NCI-H2081 treated with DMSO at 0.1 percent for 48 hours (cell line): ENCODE measurements at places on chromosomes 11 and 22.

- peak; percentile 98 for DNase-seq
Measured at GRCh38 chr11:121722431-121723245, 269.9 kb upstream of the SORL1-AS1 start.

DNA sequence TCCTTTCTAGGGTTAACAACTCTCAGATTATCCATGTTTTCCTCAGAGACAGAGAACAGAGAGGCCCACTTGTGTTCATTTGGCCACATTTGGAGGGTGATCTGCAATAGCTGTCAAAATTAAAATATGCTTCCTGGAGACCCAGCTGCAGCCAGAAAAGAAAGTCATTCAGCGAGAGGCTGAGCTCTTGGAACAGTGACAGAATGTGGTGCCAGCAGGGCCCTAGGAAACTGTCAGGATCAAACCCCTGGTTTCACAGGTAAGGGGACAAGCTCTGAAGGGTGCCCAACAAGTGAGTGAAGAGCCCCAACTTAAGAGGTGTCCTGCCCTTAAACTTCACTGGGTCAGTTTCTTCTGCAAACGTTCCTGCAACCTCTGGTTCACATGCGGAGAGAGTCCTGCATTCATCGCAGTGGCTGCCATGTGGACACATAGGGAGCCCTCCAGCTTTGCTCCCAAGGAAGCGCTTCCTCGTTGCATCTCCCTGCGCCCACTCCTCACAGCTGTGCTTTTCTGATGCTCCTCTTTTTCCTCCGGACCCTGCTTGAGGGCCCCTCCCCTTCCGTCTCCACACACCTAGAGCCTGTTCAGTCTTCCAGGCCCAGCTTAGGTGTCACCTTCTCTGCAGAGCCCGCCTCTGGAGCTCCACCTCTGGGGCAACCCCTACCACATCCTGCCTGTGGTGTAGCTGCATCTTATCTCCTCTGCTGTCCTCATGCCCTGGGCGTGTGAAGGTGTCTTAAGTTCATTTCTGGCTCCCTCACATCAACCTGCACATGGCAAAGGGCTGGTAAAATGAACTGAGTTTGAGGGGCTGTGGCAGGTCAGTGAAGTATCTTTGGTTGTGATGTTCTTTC, 3.9 kb downstream of the UCP3 start:
- no peak for DNase-seq

DNA sequence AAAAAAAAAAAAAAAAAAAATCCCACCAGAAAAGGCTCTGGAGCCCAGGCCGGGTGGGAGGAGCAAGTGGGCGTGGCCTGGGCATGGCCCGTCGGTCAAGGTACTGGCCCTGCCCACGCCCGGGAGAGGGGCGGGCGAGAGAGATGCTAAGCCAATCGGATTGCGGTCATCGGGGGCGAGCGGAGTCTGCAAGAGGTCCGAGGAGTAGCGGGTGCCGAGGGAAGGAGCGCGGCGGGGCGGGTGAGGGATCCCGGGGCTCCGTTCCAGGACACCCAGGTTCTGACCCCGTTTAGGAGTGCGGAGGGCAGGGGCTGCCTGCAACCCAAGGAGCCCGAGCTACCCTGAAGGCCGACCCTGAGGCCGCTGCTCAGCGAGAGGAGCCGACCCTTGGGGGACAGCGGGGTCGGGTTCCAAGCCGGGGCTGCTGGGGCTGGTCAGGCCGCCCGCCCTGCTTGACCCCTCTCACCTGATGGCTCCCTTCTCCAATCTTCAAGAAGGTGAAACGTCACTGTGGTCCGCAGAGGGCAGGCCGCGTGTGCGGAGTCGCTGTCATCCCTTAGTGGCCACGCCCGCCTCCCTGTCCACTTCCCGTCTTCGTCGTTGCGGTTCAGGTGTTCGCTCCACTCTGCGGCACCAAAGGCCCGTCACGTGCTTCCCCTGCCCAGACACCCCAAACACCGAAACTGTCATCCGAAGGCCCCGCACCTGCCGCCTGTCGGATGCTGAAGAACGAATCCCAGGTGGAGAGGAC, 11.1 kb upstream of the TAB1 start:
- DNase-seq, result no peak

DNA sequence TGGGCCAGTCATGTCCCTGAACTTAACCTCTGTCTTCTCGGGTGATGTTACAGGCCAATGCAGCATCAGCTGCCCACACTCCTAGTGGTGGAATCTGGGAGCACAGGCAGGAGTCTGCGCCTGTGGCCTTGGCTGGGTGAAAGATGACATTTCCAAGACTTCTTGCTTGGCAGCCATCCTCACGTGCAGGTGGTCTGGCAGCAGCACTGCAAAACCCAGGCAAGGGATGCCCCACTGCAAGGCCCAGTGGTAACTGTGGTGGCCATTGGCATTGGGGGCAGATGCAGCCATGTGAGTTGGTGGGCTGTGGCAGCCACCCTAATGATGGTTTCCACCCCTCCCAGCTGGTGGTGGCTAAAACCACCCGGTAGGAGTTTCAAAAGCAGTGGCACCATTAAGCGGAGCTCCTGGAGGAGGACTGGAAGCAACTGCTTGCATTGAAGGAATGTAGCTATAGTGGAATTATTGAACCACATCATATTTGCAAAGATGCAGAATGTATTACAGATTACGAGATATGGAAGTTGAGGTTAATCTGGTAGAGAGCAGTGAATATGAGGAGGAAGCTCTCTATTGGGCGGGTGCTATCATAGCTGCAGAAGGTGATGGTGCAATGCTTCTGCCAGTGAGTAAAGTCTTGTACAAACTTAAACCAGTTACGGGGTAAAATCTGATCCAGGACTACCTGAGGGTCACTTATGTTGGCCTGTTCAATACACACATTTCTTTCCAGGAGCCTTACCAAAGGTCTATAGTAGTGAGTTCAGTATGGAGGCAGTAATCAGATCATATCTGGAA, 120.7 kb upstream of the TOP3B start:
- DNase-seq, result no peak

DNA sequence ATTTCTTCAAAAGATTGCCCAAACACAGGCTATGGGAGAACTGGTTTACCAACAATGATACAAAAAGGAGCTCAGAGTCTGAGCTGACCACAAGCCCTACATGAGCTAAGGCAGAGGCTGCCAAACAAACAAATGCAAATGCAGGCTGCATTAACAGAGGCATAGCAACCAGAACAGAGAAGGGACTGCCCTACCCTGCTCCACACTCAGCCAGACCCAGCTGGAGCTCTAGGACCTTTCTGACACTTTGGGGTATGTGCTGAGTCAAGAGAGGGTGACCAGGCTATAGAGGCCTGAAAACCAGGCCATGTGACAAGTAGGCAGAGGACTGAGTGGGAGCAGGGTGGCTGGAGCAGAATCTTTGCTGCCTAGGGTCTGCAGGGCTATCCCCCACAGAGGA, 17.8 kb upstream of the P2RY2 start:
- DNase-seq, result no peak

GRCh38 chr11:1356007-1356435, 33.7 kb upstream of the BRSK2 start:
- DNase-seq, result no peak

DNA sequence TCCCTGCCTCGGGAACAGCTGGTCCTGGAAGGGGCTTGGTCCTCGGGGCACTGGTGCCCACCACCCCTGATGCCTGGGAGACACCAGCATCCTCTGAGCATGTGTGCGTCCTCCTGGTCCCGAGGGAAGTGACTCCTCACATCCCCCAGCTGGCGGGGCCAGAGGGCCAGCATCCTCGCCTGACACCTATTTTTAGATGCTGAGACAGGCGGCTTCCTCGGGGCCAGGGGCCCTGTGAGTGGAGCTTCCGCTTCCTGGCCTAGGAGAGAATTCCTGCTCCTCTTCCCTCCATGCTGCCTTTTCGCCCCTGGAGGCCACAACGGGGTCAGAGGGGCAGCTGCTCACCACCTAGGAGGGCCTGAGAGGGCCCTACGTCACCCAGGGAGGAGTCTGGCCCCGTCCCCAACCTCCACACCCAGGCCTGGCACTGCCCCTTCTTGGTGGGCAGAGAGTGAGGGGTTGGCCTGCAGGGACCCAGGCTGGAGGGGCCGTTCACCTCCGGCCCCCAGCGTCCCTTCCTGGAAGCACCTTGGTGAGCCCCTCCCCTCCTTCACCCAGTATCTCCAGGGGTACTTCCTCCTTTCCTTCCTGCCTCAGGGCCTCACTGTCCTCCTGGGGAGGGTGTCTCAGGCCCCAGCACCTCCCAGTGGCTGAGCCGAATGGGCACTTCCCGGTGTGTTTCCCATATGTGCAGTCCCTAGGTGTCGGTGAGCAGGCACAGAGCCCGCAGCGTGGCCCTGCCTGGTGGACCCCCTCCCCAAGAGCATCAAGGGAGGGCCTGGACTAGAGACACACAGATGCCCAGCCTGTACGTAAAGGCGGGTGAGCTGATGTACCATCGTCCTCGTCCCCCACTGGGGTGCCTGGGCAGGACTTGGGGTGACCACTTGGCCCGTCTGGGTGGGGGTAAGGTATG, 6.1 kb downstream of the CD81 start:
- no peak for DNase-seq

- DNase-seq, result no peak
Measured at GRCh38 chr11:94423507-94423906, 22.3 kb upstream of the GPR83 start.

DNA sequence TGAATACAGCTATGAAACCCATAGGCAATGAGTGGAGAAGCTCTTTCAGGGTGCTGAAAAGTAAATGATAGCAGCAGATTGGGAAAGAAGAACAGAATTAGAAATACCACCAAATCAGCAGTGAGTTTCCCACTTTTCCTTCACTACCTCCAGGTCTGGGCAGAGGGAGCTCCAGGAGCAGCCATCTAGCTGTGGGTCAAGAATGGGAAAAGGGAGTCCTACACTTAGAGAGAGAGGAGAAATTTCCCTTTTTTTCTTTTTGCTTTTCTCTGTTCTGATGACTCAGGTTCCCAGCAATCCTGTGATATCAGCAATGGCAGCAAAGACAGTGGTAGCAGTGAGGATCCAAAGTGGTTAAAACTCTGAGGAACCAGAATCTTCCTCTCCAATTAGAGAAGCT, 263.9 kb downstream of the NXPE2 start:
- DNase-seq, result no peak

GRCh38 chr11:118533769-118534729, 3.1 kb downstream of the TMEM25 start:
- DNase-seq, result no peak

DNA sequence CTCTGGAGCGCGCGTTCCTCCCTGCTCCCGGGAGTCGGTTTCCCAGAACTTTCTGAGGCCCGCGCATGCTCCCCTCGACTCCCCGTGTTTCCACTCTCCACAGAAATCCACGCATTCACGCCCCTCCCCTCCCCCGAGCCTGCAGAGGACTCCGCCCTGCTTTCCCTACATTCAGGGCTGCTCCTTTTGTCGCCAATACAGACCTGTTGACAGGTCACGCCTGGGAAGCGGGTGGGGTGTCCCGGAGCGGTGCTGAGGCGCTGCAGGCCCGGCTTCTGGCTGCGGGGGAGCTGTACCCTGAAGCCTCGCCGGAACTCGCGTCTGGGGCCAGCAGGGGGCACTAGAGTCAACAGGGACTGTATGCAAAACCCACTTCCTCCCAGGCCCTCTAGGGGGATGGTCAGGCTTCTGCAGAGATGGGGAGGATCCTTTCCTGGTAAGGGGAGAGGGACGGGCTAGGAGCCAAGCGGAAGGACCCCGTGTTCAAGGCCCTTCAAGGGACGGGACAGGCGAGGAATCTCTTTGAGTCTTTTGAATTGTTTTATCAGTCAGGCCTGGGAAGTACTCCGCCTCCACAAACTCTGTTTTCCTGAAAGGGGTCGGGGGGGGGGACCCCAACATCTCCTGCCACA, at the start of gene PRAME:
TSS of gene PRAME (minus strand) at position 294 of the 632 bp plus-strand sequence. CDS start 2,433 bp downstream, outside the sequence.
- DNase-seq, result peak; percentile 10

GRCh38 chr11:120229451-120230424, 10.2 kb upstream of the POU2F3 start:
- DNase-seq, result no peak

DNA sequence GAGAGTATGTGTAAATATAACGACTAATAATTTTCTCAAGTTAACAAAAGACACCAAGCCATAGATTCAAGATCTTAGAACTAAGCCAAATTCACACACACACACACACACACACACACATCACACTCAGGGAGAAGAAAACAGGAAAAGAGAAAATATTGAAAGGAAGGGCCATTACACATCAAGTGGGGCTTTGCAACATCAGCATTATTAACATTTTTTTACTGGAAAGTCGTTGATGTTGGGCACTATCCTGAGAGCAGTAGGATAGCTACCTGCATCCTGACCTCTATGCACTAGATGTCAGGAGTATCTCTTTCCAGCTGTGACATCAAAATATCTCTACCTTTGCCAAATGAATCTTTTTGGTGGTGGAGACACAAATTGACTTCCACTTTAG, 8.9 kb downstream of the OR5D16 start:
- no peak for DNase-seq

DNA sequence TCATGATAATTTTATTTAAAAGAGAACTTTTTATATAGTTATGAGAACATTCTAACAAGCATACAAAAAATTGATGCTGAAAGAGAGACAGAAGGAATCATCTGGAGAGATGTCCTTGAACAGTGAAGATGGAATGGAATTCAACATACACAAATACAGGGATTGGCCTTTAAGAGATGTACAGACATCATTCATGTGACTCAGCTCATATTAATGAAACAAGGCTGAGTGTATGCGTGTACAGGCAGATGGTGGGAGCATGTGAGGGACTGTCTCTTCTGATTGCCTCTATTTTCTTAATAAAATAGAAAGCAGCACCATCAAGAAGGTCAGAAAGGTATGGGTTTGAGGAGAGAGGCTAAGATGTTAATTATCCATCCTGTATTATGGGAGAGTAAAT, 793.3 kb downstream of the CNTN5 start:
- no peak for DNase-seq

DNA sequence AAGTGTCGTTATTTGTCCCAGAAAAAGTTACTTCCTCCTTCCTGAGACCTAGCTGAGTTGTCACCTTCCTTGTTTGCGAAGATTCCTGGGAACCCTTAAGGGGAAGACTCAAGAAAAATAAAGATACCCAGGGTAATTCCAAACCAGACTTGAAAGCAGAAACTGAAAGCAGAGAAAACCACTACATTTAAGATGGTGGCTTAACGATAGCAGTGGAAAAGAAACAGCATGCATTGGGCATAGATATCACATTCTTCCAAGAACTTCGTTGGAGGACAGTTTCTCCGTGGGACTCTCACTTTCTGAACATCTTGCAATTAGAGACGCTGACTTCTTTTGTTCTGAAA, 89.1 kb downstream of the FAM76B start:
- no peak for DNase-seq

GRCh38 chr11:57453543-57454177, 6.7 kb upstream of the RTN4RL2 start:
- DNase-seq, result no peak

GRCh38 chr22:46737976-46738646, at the start of gene CERK:
CERK (minus strand) TSS chr22:46738252; CDS start chr22:46738148, 104 bp downstream.
- no peak for DNase-seq

GRCh38 chr11:6194065-6194581, 4.9 kb upstream of the OR52W1 start:
- DNase-seq, result no peak

- DNase-seq, result no peak
Measured at GRCh38 chr22:48278620-48279460, 1516.4 kb downstream of the TBC1D22A start.

- no peak for DNase-seq
Measured at GRCh38 chr22:33699176-33699575, 221.1 kb downstream of the LARGE1 start.

GRCh38 chr22:42365942-42366695, 66.1 kb downstream of the NFAM1 start:
- no peak for DNase-seq

- no peak for DNase-seq
Measured at GRCh38 chr11:72838691-72839305, 24.6 kb downstream of the ATG16L2 start.
